Left cardiac atrium (tissue), 4 donors: ENCODE measurements at places on chromosomes 5 and 9. TPM values are rescaled to one million over a fixed set of nuclear protein-coding genes. Genes with fewer than 3 reads are reported as not detected.

The ROPN1L gene
- 1.0 TPM for total RNA-seq

The FOXD1 gene
- 0.09 TPM for total RNA-seq

The IL17B gene
- total RNA-seq = 0.44 TPM

The PROB1 gene
- total RNA-seq = 27.9 TPM

The ADRB2 gene
- total RNA-seq = 3.3 TPM
